Amniotic stem cell (primary cell): ENCODE measurements at places on chromosomes 13 and 19.

DNA sequence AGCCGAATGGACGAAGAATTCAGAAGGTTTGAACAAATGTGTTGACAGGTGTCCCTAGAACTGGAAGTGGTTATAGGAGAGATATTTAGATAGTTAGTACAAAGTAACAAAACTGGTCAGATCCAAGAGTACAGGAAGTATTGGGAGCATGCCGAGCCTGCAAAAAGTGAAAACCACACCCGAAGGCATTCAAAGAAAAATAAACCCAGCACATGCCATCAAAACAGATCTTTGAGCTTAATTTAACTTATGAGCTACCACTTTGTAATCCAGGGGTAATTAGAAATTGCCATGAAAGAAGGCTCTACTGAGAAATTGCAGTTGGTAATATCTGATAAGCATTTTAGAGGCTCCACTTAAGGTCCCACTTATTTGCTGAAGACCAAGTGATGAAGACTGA, 214.2 kb downstream of the DNAJC15 start:
- no peak for DNase-seq

DNA sequence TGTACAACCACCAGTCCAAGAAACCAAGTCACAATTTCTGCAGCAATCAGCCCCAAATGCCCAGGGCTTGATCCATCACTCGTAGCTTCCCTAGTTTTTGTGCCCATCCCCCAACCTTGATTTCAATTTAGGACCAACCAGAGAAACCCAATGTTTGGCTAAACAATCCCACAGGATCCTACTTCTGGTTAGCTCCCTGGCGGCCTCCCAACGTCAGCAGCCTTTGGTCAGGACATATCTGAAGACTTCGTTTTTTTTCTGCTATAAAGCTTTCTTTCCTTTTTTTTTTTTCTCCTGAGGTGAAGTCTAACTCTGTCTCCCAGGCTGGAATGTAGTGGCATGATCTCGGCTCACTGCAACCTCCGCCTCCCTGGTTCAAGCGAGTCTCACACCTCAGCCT, 7.7 kb downstream of the DPRX start:
- DNase-seq: no peak

- no peak for DNase-seq
Observed at GRCh38 chr19:47650700-47651099, 41.8 kb downstream of the BICRA start.

DNA sequence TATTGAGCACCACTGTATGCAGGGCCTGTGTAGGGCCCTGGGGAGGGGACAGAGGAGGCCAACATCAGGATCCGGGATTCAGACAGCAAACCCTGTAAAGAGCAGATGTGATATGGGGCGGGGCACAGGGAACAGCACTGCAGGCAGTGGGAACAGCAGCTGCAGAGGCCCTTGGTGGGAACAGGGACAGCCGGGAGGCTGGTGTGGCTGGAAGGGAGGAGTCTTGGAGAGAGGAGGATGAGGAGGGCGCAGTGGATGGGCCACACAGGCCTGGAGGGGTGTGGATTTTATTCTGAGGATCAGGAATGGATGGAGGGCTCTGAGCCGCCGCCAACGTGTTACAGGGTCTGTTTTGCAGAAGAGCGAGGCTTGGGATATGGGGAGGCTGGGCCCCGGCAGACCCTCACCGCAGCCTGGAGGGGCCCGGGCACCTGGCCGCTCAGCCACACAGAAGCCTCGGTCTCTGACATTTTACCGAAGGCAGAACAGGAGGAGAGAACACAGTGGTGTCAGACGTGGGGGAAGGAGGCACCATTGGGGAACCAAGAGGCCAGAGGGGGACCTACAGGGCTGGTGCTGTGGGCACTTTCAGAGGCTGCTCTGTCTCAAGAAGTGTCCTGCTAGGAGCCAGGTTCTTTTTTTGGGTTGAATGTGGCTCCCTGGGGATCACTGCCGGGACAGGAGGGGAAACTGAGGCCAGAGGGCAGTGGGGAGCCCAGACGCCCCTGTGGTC, 6.9 kb downstream of the EFNA2 start:
- no peak for DNase-seq

- DNase-seq: no peak
Observed at GRCh38 chr19:46536391-46536790, 40.7 kb upstream of the PNMA8B start.

GRCh38 chr13:43346427-43346826, 323.0 kb downstream of the DNAJC15 start:
- no peak for DNase-seq

DNA sequence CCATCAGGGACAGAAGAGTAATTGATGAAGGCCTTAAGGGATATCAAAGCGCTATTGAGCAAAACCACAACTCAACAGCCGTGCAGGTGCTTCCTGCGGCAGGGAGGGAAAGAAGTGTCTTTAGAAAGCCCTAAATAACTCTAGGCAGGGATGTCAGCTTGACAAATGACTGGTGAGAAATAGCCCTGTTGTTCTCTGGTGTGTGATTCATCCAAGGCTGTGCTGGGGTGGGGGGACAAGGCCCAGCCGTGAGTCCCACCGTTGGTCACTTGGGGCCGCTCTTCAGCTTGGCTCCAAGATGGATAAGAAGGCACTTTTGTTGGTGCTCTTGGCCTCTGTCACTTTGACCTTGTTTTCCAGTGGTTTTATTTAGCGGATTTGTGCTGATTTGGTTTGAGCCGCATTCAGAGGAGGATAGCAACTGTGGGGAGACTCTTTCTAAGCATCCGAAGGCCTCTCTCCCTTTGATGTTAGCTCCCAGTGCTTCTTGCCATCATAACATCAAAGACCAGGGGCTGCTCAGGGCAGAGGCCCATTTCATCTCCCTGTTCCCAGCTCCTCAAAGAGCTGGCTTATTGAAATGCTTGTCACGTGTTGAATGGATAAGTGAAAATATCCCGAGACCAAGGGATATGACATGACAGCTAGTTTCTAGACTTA, 130.3 kb upstream of the SERP2 start:
- no peak for DNase-seq

- DNase-seq: no peak
Observed at GRCh38 chr19:41995959-41996797, 2.1 kb upstream of the ATP1A3 start.

DNA sequence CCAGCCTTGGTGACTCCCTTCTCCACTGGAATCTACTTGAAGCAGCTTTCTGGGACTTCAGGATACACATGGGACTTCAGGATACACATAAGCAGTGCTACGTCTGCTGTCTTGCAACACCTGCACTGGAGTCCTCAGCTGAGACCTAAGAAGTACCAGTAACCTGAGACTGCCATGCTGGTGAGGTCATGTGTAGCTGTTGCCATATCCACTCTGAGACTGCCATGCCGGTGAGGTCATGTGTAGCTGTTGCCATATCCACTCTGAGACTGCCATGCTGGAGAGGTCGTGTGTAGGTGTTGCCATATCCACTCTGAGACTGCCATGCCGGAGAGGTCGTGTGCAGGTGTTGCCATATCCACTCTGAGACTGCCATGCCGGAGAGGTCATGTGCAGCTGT, 937.9 kb downstream of the EFNB2 start:
- DNase-seq: no peak

DNA sequence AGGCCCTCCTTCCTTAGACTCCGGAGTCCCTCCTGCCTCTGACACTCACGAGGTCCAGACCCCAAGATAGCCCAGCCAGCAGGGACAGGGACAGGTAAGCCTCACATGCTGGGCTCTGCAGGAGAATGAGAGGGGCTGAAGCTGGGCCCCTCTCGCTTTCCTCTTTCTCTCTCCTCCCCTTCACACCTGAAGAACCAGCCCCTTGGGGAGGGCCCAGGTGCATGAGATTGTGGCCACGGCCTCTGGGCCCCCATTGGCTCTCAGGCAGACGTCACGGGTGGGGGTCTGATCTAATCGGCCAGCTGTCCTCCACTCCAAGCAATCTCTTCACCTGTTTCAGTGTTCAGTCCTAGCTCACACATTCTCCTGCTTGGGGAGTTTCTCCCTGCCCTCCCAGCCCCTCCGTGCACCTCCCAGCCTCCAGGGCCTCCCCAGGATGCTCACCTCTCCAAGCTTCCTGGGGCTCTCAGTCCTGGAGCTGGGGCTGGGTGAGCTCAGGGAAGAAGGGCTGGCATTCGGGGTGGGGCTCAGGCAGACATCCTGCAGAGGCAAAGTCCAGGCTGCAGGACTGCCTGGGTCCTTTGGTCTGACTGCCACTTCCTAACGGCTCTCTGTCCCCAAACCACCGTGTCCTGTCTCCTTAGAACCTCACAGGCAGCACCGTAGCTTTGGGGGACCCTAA, 2.8 kb downstream of the TMEM150B start:
- no peak for DNase-seq

- no peak for DNase-seq
Observed at GRCh38 chr19:35216833-35217648, 11.5 kb downstream of the FAM187B start.

- DNase-seq: no peak
Observed at GRCh38 chr13:78770601-78771000, 111.6 kb upstream of the OBI1 start.

DNA sequence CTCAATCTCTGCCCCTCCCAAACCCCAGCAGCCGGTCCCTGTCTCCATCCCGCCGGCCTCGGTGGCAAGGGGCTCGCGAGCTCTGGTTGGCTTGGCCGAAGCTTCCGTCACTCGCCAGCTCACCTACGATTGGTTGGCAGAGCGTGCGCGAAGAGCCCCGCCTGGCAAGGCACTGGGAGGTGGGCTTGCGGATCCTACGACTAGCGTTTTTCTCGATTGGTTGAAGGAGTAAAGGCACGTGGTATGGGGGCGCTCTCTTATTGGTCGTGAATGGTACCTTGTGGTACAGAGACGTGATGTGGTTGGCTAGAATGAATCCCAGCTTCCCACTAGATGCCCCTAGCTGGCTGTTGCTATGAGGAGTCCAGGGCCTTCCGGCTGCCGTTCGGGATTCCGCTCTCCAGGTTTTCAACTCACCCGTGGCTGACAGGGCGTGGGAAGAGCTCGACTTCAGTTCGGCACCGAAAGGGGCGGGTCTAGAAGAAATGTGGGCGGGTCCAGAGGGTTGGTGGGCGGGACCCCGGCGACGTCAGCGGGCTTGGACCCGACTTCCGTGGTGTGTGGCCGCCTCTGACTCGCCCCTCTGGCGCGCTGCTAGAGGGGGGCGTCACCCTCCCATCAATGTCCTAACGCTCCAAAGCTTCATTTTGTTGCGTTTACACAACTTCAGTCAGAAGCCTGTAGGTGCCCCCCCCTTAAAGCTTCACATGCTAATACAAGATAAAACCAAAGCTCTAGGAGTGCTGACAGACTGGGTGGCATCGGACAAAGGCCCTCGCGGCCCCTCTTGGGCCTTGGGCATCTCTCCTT, 847 bp upstream of the RAP2A start:
- DNase-seq: peak; percentile 100

DNA sequence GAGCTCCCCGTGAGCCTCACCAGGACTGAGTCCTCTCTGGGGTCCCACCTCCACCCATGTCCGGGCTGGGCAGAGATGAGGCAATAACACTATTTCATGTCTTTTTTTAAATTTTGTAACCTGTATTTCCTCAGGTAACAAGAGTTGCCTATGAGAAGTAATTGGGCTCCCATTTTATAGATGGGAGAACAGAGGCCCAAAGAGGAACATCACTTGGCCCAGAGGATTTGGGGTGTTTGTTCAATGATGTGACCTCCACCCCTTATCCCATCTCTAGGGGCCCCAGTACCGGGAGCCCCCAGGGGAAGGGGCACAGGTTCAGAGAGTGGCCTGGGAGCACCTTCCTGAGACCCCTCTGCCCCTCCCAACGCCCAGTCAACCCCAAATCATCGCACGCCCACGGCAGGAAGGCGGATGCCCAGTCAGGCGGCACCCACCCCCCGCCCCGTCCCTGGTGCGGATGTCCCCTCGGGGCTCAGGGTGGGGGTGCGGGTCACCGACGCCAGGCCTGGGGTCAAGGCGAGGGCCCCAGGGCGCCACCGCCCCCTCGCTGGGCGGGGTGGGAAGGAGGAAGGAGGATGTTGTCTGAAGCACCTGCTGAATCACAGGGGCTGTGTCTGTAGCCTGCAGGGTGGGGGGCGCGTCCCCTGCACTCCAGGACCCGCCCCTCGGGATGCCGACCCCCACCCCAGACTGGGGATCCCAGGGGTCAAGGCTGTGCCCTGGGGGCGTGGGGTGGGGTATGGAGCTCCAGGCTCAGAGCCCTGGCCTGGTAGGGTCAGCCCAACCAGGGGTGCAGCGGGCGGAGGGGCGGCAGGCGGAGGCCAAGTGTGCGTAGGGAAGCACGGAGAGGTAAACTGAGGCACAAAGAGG, 9.0 kb upstream of the CIRBP start:
- DNase-seq: no peak

DNA sequence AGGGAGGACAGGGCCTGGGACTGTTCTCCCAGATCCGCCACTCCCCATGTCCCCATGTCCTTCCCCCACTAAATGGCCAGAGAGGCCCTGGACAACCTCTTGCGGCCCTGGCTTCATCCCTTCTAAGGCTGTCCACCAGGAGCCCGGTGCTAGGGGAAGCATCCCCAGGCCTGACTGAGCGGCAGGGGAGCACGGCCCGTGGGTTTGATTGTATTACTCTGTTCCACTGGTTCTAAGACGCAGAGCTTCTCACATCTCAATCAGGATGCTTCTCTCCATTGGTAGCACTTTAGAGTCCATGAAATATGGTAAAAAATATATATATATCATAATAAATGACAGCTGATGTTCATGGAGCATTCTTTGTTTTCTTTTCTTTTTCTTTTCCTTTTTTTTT, 815 bp downstream of the SPACA4 start:
- DNase-seq: no peak

DNA sequence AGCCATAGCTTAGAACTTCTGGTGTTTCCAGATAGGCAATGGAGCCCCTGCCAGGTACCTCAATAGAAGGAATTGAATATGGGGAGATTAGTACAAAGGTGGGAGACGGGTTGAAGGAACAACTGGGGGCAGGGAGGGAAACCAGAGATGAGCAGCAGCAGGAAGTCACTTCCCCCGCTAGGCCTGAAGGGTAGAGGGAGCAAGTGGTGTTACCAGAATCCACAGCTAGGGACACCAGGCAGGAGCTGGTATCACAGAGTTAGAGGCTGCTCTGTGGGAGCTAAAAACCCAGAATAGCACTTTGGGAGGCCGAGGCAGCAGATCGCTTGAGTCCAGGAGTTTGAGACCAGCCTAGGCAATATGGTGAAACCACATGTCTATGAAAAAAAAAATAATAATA, 15.3 kb upstream of the HNRNPUL1 start:
- DNase-seq: no peak

DNA sequence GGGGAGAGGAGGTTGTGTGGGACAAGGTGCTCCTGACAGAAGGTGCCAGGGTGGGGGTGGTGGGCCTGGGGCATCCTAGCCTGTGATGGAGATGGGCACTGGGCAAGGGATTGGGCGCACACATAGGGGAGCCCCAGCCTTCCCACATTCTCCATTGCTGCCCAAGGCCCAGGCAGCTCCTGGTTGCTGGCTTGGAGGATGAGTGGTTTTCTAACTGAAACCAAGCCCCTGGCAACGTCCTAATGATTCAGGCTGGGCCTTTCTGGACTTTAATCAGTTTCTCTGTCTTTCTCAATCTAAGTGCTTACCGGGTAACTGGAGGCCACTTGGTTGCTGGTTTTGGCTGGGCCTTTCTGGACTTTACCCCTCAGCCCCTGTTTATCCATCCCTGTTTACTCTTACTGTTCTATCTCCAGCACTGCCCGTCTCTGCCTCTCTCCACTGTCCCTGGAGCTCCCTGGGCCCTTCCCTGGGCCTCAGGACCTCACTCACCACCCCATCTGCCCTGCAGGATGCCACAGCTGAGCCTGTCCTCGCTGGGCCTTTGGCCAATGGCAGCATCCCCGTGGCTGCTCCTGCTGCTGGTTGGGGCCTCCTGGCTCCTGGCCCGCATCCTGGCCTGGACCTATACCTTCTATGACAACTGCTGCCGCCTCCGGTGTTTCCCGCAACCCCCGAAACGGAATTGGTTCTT, 354 bp downstream of the CYP4F3 start:
- DNase-seq: no peak
